ENCODE measurements at places on chromosomes 11 and 22.

DNA sequence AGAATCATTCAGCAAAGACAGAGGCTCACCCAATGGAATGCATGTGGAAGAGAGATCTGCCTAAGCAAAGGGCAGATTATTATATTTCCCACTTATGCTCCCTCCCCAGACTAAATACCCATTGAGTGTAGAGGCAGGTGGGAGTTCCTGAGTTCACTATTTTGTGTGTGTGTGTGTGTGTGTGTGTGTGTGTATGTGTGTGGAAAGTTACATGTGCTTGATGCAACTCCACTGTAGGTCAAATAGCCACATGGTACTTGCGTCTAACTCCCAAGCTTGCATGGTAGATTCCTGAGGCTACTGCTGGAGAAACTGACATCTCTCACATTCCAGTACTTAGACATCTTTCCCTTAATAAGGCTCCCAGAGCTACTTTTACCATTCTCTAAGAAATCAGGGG, 3.4 kb upstream of the COPB1 start:
- DNase-seq, result no peak

DNA sequence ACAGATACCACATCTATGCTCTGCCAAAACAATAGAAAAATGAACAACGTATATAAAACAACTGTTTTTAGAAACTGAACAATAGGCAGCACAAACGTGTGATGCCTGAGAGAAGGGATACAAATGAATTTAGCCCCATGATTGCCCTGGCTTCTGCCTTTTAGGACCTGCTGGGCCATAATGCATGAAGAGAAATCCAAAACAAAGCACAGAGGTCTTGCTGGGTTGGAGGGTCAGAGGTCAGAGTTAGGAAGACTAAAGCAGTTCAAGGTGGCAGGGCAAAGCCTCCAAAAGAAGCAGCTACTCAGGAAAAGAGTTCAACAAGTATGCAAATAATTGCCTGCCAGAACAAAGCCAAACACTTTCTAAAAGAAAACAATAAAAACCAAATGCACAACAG, 138.5 kb downstream of the TTC28 start:
- no peak for DNase-seq

GRCh38 chr11:57482782-57483561, 22.6 kb downstream of the RTN4RL2 start:
- peak; percentile 40 for DNase-seq

DNA sequence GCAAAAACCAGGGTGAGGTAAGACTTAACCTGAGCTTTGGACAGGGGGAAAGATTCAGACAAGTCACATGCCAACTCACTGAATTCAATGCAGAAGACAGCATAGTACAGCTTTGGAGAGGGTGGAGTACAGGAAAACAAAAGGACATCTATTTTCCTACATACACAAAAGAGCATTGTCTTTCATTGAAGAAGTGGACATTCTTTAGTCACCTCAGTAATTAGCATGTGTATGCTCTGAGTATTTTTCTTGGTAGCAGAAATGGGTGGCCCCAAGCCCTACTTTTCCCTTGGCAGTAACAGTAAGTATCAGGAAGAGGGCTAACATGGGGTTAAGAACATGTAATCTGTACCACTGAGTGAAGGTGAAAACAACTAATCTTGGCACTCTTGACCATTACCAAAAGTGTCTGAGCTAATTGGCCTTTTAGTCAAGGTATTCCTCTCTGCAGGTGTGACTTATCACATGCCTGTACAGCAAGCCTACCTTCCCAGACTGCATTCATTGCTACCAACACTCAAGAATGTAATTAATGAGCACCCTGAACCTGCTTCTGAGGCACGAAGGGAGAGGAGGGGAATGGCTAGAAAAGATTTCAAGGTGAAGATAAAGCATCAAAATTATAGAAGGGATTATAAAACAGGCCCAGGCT, 33.9 kb downstream of the SYTL2 start:
- DNase-seq, result no peak

- peak; percentile 69 for DNase-seq
Measured at GRCh38 chr22:38201711-38202436, at the start of gene MAFF. MAFF (plus strand) TSS chr22:38201994; CDS start chr22:38213854, 11,860 bp downstream.

- no peak for DNase-seq
Measured at GRCh38 chr11:112374486-112375140, 114.0 kb upstream of the PLET1 start.

- no peak for DNase-seq
Measured at GRCh38 chr11:11148104-11148509, 204.9 kb downstream of the CSNK2A3 start.

DNA sequence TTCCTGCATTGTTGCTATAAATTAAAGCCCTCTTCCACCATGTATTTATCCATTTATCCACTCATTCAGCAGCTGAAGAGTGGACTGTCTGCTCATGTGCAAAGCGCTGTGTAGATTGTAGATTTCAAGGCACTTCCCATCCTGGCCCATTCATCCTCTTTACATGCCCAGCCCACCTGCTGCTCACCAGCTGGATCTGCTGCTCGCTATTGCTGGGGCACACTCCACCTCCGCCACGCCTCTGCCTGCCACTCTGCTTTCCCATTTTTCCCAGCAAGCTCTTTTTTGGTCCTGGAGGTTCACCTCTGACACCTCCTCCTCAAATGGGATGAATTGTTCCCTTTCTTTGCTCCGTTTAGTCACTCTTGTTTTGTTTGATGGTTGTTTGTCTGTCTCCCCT, 48.3 kb downstream of the CEP164 start:
- DNase-seq, result peak; percentile 88

DNA sequence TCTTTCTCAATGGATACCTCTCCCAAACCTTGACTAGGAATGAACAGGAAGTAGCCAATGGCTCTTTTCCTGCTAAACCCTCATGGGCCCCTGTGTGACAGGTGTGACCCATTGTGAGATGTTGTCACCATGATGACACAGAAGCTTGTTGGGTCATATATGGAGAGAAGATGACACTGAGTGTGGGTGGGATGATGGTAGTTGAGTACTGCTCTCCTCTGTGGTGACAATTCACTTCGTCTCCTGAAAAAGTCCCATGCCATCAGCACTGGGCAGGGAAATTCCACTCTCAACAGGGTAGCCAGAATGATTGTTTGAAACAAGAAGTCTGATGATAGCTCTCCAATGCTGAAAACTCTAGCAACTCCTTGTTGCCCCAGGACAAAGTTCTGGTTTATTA, 94.0 kb upstream of the SEZ6L start:
- no peak for DNase-seq

DNA sequence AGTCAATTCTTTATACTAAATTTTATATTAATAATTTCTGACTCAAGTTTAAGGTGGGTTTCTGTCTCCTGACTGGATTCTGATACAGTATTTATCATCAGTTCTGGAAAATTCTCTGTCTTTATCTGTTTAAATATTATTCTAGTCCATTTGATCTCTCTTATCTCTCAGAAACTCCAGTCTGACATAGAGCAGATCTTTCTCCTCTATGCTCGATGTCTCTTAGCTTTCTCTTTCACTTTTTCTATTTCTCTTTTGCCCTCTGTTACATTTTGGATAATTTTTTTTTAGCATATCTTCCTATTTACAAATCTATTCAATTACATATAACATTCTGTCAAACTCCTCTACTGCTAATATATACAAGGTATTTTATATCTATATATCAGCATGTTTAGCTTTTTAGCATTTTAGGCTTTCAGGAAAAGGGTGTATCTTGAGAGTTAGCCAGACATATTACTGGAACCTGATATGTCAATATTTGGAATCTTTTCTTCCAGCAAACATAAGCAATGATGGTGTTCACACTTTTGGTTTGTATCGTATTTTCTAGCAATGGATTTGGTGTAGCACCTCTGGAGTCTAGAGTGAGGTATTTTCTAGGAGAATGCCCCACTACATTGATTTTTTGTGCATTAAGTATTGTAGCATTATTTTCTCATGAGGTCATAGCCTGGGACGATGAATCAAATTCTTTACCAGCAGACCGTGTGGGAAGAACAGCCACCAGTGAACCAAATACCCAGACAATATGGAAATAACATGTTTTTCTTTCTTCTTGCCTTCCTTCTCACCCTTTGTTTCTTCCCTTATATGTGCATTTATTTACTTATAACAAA, 4.1 kb upstream of the NNMT start:
- no peak for DNase-seq

- DNase-seq, result no peak
Measured at GRCh38 chr22:46149512-46150033, 753 bp upstream of the PPARA start.

DNA sequence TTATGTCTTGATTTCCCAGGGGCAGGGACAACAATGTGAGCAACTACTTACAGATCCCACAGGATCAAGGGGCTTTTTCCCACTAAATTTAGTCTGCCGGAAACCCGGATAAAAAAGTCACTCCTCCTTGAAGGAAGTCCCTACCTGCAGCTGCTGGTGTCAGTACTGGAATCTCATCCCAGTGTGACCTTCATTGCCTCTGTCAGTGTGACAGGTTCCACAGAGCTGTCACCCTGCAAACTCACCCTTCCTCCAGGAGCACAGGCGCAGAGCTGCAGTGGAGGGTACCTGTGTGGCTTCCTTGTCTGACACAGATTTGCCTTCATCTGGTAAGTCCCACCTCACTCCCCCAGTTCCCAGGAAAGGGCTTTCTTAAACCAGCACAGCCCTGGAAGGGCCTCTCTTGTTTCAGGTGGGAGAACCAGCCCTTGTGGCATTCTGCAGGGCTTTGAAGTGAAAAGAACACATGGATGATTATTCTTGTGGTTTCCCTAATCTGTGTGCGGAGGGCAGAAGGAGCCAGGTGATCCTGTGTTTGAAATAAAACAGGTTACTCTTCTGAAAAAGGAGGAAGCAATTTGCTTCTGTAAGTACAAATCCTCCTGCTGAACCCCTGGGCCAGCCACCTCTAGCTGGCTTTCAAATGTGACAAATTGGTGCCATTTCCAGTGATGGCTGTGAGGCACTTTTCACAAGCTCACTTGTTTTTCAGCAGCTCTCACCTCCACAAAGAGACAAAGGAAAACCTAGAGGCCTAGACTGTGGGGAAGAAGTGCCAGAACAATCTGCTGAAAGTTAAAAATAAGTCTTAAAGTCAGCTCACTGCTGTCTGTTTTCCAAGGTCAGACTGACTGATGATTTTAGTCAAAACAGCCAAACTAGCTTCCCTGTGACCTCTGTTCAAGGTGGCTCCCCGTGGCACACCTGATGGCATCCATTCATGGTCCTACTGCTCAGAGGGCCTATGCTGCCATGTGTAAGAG, 9.2 kb upstream of the PRSS23 start:
- no peak for DNase-seq

- no peak for DNase-seq
Measured at GRCh38 chr11:2704896-2705606, 5.3 kb upstream of the KCNQ1OT1 start.

- DNase-seq, result no peak
Measured at GRCh38 chr11:3132831-3133260, 32.3 kb downstream of the OSBPL5 start.

GRCh38 chr22:22110548-22111266, 128.1 kb upstream of the TOP3B start:
- no peak for DNase-seq

DNA sequence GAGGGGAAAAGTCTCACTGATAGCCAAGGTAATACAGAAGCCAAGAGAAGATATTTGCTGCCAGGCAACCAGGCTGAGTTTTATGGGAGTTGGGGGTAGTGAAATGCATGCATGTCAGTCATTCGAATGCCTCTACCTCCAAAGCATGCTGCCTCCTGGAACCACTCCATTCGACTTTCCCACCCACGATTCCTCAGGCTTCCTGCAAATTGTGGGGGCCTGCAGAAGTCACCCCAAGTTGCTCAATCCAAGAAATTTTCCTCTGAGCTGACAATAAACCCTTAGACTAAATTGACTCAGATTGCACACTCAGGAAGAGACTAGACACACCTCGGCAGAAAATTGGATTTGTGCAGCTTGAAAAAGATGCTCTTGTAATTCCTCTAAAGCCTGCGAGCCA, 73.6 kb upstream of the GRK3 start:
- DNase-seq, result no peak

DNA sequence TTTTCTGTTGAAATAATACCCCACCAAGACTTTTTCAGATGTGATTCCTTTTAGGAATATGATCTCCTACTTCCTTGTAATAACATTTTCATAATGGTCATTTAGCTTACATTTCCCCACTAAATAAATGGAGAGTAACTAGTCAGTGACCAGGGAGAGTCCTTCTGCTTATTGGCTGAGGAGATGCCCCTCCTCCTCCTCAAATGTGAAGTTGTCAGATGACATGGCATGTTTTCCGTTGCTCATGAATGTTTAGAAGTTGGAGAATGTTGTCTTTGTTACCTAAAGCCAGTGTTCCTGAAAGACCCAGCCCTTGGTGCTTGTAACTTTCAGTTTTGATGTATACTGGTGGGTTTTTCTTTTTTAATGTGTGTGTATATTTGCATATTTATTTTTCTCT, 38.2 kb downstream of the CSRP3 start:
- DNase-seq, result no peak

GRCh38 chr11:126080161-126080941, 17.7 kb upstream of the CDON start:
- no peak for DNase-seq

- DNase-seq, result no peak
Measured at GRCh38 chr11:121958323-121958970, 157.6 kb downstream of the BLID start.

- no peak for DNase-seq
Measured at GRCh38 chr11:123306531-123306930, 111.5 kb upstream of the CLMP start.

GRCh38 chr11:73395297-73396208, 19.4 kb downstream of the RELT start:
- no peak for DNase-seq

GRCh38 chr22:41775976-41776375, 24.5 kb upstream of the CCDC134 start:
- no peak for DNase-seq

DNA sequence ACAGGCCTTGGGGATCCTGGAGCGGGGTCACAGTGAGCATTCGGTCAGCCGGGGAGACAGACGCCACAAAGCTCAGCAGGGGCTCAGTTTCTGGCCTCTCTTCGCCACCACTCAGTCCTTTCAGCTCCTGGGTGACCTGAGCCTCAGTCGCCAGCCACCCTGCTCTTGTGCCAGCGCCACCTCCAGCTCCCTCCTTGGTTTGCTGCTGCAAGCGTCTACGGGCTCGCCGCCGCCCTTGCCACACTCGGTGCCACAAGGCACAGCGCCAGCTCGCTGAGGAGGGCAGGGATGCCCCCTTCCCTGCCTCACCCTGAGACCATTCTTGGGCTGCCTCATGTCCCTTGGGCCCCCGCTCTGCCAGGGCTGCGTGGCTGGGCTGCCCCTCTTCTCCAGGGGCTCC, 1.5 kb upstream of the EEF1G start:
- no peak for DNase-seq

- no peak for DNase-seq
Measured at GRCh38 chr22:20779014-20779817, 5.3 kb downstream of the SERPIND1 start.

Measured in NCI-H2227 treated with DMSO at 0.1 percent for 48 hours (cell line).